ENCODE measurements at places on chromosomes 3 and 15. TPM values are rescaled to one million over a fixed set of nuclear protein-coding genes. Genes with fewer than 3 reads are reported as not detected.

- no peak for DNase-seq
Observed at GRCh38 chr3:113721636-113722035, 24.4 kb downstream of the NAA50 start.

Gene SERINC4
- total RNA-seq = 0.18 TPM

DNA sequence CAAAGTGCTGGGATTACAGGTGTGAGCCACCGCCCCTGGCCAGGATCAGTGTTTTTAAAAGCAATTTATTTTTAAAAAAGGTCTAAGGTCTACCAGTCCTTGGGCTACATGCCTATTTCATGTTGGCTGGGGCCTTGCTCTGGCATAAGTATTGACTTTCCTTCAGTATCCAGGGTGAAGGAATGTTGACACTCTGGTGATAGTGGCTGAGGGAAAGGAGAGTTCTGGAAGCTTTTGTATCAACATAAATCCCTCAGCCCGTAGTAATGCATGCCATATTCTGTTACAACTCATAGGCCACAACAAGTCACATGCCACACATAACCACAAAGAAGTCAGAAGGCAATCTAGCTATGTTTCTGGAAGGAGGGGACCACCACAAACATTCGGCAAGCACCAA lies 273.9 kb downstream of the ROBO2 start:
- no peak for DNase-seq

Gene PARP15
- 48.2 TPM for total RNA-seq

- no peak for DNase-seq
Observed at GRCh38 chr3:134186391-134186790, 64.3 kb downstream of the RYK start.

GRCh38 chr3:51961602-51962569 lies 5.4 kb downstream of the PCBP4 start:
- DNase-seq = no peak

Gene TRH
- not detected for total RNA-seq

Gene ACTC1
- total RNA-seq = not detected

- DNase-seq = no peak
Observed at GRCh38 chr3:55305696-55306485, 181.2 kb downstream of the WNT5A start.

DNA sequence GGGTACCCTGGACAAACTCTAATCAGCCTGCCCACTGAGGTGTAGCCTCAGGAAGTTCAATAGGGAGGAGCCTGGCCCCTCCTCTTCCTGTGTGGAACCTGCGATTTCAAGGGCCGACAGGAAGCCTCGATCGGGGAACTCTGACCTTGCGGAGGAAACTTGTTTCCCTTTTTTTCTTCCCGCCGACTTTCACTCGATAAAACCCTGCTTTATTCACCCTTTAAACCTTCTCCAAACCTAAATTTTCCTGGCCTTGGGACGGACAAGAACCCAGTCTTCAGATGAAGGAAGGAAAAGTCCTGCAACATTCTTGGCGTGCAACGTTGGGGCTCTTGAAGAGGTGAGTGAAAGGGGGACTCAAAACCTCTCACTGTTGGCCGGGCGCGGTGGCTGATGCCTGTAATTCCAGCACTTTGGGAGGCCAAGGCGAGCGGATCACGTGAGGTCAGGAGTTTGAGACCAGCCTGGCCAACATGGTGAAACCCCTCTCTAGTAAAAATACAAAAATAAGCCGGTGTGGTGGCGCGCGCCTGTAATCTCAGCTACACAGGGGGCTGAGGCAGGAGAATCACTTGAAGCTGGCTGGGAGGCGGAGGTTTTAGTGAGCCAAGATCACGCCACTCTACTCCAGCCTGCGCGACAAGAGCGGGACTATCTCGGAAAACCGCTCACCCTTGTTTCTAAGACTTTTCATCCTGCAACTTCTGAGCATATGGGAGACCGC lies 208.2 kb downstream of the ZNF385D start:
- no peak for DNase-seq

All from activated CD4-positive, alpha-beta memory T cell treated with anti-CD3 and anti-CD28 coated beads, Interleukin-2, amount 10 ng/mL, durations not matched to agents 7 days and 5 days (primary cell).